Occipital lobe (tissue), 3 donors: ENCODE measurements at places on chromosomes 5 and 9. TPM values are rescaled to one million over a fixed set of nuclear protein-coding genes. Genes with fewer than 3 reads are reported as not detected.

DMRT2 gene
- 0.16 TPM for total RNA-seq

GRCh38 chr5:50711280-50711679, 44.8 kb downstream of the PARP8 start:
- DNase-seq, result no peak

DNA sequence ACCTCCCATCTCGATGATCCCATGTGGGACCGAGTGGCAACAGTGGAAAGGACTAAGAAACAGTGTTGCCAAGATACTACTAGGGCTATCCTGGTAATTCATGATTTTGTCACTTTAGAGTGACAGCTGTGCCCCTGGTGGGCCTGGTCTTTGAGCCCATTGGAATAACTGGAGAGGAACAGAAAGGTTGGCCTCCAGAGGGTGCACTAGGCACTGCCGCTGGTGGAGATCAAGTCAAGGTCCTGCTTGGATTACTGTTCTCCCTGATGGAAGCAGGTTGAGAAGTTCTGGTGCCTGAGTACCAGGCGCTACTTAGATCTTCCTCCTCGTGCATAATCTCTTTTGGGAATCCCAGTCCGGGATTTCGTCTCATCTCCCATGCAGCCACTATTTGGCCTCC, 129.6 kb downstream of the SEC61B start:
- no peak for DNase-seq

GRCh38 chr9:35757892-35758275, 3.8 kb upstream of the MSMP start:
- no peak for DNase-seq
